ENCODE measurements at places on chromosomes 7 and 10.

GRCh38 chr7:50862302-50862701 lies 79.6 kb upstream of the GRB10 start:
- no peak for DNase-seq

- DNase-seq, result no peak
Measured at GRCh38 chr7:138720286-138720685, 19.1 kb upstream of the SVOPL start.

- no peak for DNase-seq
Measured at GRCh38 chr7:80900583-80901576, 18.0 kb downstream of the SEMA3C start.

GRCh38 chr7:131921016-131921415 lies 364.6 kb upstream of the PODXL start:
- no peak for DNase-seq

DNA sequence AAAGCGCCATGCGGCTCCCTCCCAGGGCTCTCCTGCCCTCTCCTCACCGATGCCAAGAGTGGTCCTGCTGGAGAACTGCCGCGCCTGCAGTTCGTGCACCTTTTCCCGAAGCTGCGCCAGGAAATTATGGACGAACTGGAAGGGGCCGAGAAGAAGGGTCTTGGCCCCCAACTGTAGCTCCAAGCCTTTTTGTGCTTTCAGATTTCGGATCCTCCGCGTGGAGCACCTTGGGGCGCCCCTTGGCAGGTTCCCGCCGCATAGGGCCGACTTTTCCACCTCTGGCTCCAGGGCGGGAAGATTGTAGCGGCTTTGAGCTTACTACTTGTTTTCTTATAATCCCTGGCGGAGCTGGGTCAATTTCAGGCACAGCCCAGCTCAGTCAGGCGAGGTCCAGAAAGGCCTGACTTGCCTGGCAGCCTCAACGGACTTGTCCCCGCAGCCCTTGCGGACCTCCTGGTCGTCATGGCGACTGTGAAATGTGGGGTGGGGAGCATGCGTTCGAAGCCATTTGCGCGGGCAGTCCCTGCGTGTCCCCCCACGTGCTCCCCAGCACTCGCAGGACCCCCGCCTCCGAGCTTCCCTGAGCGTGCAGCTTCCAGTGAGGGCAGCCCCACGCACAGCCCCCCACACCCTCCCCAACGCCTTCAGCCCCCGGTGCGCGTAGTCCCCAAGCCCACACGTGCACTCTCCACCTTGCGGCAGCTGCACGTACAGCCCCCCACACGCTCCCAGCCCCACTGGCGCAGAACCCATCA lies 129.9 kb downstream of the KBTBD2 start:
- no peak for DNase-seq

DNA sequence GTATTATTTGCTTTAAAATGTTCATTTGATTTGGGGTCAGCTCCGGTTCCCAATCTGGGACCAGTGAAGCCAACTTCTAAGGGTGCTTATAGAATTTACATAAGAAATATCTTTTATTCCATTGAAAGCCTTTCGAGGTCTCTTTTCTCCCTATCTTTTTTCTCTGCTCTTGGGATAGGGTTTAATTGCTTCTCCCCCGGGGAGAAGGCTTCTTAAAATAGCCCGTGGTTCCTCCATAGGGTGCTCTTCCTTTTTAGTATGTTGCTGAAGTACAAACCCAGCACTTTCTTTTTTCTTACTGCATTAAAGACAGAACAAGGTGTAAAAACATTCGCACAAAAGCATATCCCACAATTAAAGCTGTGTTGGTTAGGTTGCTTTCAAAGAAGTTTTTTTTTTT lies 107.5 kb downstream of the POU6F2 start:
- DNase-seq, result no peak

DNA sequence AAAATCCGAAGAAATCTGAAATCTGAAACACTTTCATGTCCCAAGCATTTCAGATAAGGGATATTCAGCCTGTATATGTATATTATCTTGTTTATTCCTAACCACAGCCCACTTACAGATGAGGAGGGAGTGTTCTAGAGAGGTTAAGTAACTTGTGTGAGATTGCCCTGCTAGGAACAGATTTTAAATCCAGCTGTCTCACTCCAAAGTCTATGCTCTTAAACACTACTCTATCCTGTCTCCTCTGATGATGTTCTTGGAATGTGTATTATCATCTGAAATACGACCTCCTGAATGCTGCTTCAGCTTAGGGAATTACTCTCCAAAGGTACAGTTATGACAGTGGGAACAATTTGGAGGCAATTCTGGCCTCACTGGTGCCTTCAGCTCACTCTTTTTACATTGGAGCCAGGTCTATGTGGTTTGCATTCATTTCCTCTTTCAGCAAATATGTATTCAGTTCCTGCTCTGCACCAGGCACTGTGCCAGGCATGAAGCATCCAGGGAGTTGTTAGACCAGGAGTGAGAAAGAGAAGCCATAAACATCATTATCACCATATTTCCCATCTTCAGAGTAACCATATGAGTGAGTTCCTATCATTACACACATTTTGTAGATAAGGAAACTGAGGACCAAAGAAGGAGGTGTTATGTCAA lies 70.2 kb downstream of the NOC3L start:
- no peak for DNase-seq

Data from right renal pelvis (tissue), 4 donors.